Activated CD4-positive, alpha-beta T cell treated with anti-CD3 and anti-CD28 coated beads, Interleukin-2, amount 10 ng/mL, durations not matched to agents 24 days and 14 days (primary cell): ENCODE measurements at places on chromosomes 3 and 15. TPM values are rescaled to one million over a fixed set of nuclear protein-coding genes. Genes with fewer than 3 reads are reported as not detected.

NR1I2 gene
- 0.16 and 0.17 TPM in 2 replicates for total RNA-seq

EBLN2 gene
- 7.2 and 7.8 TPM in 2 replicates for total RNA-seq

REC114 gene
- total RNA-seq = not detected in 2 replicates

BMF gene
- total RNA-seq = 8.4 and 9.1 TPM in 2 replicates

FAM174B gene
- total RNA-seq = 1.9 and 3.0 TPM in 2 replicates

STRIT1 gene
- not detected in 2 replicates for total RNA-seq
